ENCODE measurements at places on chromosomes 2 and 18.

GRCh38 chr2:169562519-169562918 is 11.1 kb downstream of the FASTKD1 start:
- DNase-seq: no peak

GRCh38 chr2:129733041-129733440 is 246.4 kb upstream of the RAB6C start:
- DNase-seq: no peak

- DNase-seq: no peak
These were observed 146.9 kb downstream of the TDRD15 start for GRCh38 chr2:21270708-21271122.

DNA sequence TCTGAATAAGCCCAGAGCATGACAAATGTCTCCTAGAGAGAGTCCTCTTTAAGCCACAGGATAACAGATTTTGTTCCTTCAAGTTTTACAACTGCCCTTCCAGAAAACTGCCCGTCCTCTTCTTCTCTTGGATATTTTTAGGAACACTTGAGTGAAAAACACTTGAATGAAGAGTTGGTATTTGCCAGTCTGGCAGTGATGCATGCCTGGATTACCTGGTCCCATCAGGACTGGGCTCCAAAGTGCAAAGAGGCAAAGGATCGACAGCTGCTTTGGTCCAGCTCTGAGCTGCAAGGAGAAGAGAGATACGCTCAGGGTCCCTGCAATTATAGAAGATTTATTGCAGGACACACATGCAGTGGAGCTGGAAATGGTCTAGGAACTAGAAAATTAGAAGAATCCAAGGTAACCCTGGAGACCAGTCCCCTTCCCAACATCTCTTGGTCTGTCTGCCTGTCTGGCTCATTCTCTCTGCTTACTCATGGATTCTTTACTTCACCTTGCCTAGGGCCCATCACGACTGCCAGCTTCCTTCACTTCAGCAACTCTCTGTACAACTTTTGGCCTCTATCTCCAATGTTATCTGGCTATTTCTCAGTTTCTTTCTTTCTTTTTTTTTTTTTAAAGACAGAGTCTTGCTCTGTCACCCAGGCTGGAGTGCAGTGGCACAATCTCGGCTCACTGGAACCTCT is 112.1 kb upstream of the SIX2 start:
- DNase-seq: no peak

GRCh38 chr2:106972782-106973181 is 86.8 kb upstream of the ST6GAL2 start:
- no peak for DNase-seq

- DNase-seq: no peak
These were observed 234.3 kb downstream of the SEPTIN10 start for GRCh38 chr2:109379507-109379906.

- no peak for DNase-seq
These were observed 164.1 kb downstream of the KLHL29 start for GRCh38 chr2:23549051-23549450.

DNA sequence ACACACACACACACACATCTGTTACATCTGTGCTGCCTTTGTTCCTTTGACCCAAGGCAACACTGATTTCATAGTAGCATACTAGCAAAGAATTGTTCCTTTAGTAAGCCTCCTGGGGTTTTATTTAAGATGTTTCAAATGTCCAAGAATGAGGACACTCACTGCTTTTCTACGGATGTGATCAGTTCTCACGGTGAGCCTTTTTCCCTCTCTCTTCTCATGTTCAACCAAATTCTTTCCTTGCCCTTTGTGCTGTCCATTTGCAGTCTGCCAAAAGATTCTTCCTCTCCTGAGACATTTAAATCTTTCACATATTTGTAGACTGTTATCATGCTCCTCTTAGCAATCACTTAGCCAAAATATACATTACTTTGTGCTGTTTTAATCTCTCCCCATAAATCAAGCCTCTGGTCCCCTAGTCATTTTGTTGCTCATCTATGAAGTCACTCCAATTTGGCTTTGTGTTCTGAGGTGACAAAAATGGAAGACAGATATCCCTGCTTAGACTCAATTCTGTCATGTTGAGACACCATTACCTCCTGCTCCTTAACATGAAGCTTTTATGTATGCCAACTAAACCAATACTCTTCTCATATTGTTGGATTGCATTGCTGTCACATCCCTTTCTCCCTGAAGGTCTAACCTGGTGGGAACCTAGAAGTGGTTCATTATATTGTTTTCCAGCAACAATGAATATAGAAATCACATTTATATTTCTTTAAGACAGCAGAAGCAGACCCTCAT is 1605.3 kb upstream of the ACVR2A start:
- no peak for DNase-seq

DNA sequence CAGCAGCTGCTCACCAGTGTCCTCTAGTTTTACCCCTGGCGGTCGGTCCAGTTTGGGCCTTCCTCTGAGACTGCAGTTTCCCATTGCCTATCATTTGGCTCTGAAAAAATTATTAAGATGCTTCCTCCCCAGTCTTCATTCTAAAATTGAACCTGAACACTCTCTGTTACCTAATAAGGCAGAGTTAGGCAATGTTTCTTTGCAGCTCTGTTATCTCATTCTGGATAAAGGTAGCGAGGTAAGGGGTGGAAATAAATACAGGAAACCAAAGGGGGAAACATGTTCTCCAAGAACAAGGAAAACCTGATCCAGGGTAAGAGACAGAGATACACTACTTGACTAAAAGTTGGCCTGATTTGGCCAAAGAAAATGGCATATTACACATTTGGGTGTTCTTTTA is 91.0 kb upstream of the FZD5 start:
- DNase-seq: no peak

- no peak for DNase-seq
These were observed 31.0 kb downstream of the MRPL33 start for GRCh38 chr2:27802547-27802946.

DNA sequence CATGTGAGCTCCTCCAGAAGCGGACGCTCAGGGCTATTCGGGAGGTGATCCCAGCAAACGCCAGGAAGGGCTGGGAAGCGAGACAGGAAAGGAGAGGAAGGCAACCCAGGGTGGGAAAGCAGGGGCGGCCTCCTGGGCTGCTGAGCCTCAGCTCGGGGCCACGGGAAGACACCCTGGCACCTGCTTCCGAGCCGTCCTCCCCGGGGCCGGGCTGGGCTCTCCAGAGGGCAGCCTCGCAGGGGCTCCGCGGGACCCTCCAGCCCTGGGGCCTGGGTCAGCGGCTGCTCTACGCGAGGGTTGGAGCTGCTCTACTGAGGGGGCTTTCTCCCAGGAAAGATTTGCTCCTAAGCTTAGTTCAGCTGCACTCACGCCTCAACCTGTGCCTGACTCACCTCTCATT is 34.0 kb downstream of the TIMM21 start:
- DNase-seq: no peak

GRCh38 chr2:178452870-178453269 is 1.7 kb downstream of the PJVK start:
- DNase-seq: no peak

DNA sequence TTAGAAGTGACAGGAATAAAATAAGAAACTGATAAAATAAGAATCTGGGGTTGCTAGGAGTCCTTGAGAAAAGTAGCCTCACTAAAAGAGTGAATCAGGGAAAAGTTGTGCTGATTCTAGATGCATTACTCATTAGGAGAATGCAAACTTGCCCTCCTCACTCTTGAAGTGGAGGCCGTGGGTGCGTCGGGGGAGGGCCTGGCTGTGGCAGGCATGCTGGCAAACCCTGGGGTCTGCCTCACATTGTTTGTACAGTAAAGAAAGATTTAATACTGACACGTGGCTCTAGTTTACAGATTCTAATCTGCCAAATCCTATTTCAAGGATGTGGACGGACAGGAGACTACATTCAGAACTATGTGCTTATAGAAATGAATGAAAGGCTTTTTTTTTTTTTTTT is 41.9 kb downstream of the TANC1 start:
- DNase-seq: no peak

GRCh38 chr18:12314591-12315305 is 6.7 kb downstream of the TUBB6 start:
- no peak for DNase-seq

GRCh38 chr2:84301717-84302116 is 157.4 kb downstream of the SUCLG1 start:
- no peak for DNase-seq

DNA sequence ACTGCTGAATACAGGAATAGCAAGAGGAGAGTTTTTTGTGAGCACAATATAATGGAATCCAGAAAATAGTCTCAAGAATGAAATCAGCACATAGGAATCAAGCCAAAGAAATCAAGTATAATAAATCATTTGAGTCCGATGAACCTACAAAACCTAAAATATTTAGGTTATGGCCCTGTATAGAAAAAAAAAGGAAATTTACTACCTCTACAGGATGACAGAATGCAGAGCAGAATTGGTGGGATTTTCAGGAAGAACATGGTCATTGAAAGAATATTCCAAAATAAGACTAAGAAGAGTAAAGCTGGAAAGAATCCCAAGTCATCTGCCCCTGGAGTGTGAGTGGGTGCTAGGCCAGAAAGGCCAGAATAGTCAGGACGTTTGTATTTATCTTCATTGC is 1041.2 kb upstream of the CDH2 start:
- no peak for DNase-seq

DNA sequence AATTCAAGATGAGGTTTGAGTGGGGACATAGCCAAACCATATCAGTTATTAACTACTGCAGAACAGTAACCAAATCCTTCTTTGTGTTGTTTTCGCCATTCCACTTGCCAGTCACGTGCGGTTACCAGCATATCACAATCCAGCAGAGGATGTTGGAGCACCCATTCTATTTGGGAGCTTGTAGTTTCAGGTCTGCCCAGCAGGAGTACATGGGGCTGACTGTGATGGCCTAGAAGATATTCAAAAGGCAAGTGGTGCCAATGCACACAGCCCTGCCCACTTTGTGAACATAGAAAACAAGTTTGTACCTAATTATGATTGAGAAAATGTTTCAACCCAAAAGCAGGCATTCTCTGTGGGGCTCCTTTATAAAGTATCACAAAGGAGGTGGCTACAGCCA is 57.0 kb downstream of the ZNF519 start:
- DNase-seq: no peak

GRCh38 chr2:5548991-5549715 is 143.0 kb upstream of the SOX11 start:
- DNase-seq: no peak

DNA sequence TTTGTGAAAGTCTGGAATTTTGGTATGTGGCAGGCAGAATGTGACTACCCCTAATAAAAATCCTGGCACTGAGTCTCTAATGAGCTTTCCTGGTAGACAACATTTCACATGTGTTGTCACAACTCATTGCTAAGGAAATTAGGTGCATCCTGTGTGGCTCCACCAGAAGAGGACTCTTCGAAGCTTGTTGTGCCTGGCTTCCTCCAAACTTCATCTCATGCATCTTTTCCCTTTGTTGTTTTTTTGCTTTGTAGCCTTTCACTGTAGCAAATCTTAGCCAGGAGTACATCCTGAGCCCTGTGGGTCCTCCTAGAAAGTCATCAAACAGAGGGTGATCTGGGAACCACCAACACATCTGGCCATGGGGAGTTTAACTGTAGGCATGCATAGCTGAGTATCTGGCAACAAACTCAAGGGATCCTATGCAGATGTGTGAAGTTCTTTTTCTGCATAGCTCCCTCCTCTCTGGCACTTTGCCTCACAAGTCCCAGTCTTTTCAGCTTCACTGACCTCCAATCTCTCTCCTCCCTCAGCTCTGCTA is 42.1 kb upstream of the SERTAD2 start:
- no peak for DNase-seq

- no peak for DNase-seq
These were observed 27.9 kb downstream of the HNMT start for GRCh38 chr2:137992039-137992646.

GRCh38 chr2:14751581-14751980 is 119.1 kb downstream of the LRATD1 start:
- DNase-seq: no peak

DNA sequence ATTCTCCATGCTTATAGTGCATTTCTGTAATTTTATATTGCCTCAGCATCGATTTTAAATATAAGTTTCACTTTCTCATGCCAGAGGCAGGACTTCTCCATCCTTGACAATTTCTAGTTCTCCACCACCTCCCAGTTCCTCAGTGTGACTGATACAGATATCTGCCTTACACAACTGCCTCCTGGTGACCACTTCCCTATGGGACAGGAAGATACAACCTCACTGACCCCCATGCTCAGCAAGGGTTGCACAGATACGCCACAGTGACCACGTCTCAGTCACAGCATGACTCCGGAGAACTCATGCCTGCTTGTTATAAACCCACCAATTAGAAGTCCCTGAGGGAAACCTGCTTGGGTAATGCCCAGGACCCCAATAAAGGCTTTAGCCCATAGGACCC is 284.0 kb upstream of the MC4R start:
- peak; percentile 78 for DNase-seq

DNA sequence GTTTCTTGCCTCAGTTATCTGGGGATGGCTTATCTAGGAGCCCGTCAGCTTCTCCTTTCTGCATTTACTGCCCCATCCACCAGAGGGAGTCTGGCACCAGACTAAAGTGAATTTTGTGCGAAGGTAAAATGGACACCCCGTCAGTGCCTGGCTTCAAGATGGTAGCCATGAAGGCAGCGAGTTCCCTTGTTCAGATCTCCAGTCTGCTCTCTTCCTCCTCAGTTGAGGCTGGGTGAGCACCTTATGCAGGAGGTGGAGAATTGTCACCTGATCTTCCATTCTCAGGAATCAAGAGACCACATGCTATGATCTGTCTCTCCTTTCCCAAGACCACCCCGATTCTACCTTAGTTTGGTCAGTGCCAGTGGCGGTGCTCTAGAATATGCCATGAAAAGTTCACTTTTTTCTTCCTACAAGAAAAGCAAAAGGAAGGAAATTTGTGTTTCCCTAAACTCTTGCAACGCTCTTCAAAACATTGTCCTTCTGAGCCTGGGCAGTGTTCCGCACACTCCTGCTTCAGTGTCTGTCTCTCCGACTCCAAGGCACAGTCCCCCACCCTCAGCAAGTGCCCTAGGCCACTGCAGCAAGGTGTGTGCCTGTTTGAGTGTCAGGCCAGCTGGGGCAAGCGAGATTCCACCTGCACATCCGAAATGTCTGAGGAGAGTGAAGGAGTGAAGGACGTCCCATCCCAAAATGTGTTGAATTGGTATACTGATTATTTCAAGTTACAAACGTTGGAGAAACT is 168.6 kb downstream of the SS18 start:
- peak; percentile 58 for DNase-seq

DNA sequence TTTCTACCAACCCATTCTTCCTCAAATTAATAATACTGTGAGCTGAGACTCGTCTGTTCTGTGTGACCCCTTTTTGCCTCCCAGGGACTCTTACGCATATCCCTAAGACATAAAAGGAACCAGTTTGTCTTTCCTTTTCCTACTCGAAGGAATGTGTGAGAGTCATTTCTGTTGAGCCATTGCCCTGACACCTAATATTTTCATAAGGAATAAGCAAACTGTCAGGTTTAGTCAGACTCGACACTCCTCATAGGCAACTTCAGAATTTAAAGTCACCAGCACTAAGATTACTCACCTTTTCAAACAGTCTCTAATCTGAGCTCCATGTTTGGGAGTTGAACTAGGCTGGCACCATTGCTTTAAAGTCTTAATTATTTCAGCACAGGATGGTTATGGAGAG is 305.5 kb downstream of the IKZF2 start:
- no peak for DNase-seq

- DNase-seq: peak; percentile 84
These were observed 50.7 kb upstream of the PAIP2B start for GRCh38 chr2:71277536-71278103.

- no peak for DNase-seq
These were observed 507.1 kb downstream of the TMEM182 start for GRCh38 chr2:103268841-103269498.

Measured in NB4 (cell line).